ENCODE measurements at places on chromosomes 2 and 18.
A peak's percentile ranks its signal among the peaks of the same experiment; 100 is the strongest.

DNA sequence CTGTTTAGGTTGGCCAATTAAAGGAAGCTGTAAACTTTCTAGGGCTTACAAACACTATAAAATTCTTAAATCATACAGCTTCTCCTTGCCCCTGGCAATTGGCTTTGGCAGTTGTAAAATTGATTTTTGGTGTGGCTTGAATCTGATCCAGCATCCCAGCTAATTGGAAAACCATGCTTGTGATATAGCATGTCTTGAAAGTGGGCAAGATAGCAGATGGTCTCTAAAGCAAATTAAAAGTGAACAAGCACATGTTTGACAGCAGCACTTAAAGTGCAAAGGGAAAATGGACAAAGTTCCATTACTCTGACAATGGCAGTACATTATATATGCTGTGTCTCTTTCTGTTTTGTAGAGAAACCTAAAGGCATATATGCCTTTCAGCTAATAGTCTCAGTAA lies 302.9 kb upstream of the NXPH2 start:
- DNase-seq = no peak

DNA sequence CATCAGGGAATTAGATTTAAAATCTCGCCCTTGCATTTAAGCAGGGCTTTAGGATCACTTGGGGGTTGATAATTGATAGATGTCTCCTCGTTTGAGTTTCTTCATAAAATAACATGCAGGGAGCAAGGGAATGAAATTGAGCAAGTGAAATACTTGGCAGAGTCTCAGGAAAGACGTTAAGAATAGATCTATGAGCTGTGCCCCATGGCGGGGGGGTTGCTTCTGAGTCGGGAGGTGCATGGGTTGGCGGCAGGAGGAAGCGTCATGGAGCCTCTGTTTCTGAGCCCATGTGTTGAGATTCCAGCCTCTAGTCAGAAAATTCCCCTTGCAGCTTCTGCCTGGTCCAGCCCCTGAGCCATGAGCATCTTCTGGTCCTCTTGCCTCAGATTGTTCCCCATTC lies 82.0 kb downstream of the APOB start:
- no peak for DNase-seq

GRCh38 chr2:236972491-236973342 lies 113.0 kb upstream of the COPS8 start:
- DNase-seq = peak; percentile 35

GRCh38 chr2:46122318-46122976 lies 174.8 kb upstream of the EPAS1 start:
- no peak for DNase-seq

GRCh38 chr2:233168445-233168844 lies 83.0 kb upstream of the ATG16L1 start:
- DNase-seq = no peak

DNA sequence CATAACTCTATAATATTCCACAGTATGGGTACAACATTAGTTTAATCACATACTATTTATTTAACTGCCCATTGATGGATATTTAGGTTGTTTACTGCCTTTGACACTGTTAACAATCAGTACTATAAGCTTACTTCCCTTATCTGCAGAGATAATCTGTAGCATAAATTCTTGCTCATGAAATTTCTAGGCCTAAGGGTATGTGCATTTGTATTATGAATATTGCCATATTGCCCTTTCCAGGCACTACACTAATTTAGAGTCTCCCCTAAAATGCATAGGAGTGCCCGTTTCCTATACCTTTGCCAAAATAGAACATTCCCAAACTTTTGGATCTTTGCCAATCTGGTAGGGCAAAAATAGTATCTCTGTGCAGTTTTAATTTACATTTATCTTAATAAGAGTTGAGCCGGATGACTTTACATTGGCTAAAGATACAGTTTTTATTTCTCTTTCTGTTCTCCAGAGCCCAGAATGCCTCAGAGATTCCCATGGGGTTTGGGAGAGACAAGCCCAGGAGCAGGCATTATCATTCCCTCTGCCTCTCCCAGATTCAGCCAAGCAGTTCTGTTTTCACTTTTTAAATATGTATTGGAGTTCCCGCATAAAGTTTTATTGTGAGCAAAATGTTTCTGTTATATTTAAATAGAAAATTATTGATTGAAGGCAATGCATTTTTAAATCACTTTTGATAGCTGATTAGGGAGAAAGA lies 102.8 kb downstream of the CAPN13 start:
- DNase-seq = no peak

GRCh38 chr2:143463719-143464118 lies 334.5 kb downstream of the ARHGAP15 start:
- DNase-seq = no peak

- DNase-seq = no peak
These were observed 15.9 kb downstream of the C2orf74 start for GRCh38 chr2:61177727-61178549.

- DNase-seq = no peak
These were observed 72.4 kb downstream of the ZEB2 start for GRCh38 chr2:144447535-144447934.

DNA sequence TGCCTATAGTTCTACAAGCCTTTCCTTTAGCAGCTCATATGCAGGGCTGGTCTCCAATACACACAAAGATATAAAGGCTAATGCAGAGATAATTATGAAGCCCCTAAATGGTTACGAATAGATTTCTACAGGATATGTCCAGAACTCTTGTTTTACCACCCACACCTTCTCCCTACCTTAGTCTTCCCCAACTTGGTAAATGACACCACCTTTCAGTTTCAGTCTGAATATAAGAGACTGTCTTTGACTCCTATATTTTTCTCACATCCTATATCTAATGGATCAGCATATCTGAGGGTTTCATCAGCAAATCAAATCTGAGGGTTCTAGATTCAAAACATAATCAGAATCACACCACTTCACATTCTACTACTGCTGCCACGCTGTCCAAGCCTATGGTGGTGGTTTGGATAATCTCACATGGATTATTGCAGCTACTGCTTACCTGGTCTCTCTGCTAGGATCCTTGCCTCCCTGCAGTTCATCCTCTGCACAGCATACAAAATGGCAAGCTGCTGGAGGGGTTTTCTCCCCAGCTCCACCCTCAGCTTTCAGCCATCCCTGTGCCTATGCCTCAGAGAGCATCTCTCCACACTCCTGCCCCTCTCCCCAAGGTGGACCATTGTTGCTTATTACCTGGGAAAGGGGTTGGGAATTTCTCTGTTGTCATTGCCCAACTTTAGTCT lies 178.0 kb upstream of the SPOPL start:
- no peak for DNase-seq

DNA sequence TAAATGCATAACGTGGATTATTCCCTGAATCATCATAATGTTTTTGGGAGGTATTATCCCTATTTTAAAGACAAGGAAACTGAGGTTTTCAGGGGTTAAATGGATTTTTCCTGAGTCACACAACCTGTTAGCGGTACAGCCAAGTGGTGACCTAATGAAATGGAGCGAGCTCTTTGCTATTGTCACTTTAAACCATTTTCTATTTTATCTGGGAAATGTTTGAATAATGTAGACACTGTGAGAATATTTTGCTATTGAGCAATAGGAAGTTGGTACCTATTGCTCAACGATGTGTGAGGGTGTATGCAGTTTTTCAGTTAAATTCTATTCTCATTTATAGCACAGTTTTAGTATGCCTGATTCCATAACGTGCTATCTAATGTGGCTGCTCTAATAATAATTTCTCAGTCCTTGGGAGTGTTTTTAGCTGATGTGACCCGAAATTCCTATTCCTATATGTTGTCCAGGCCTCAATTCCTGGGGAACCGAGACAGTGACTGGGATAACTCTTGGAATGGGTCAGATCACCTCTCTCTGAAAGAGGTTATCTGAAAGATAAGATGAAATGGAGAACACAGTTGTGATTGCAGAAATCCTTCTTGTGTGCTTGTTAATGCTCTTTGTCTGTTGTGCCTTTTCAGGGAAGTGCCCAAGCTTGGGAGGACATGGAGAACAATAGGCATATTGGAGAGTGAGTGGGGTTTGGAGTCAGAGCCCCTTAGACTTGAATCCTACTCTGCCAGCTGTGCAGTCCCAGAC lies 38.4 kb downstream of the ABCB11 start:
- no peak for DNase-seq

DNA sequence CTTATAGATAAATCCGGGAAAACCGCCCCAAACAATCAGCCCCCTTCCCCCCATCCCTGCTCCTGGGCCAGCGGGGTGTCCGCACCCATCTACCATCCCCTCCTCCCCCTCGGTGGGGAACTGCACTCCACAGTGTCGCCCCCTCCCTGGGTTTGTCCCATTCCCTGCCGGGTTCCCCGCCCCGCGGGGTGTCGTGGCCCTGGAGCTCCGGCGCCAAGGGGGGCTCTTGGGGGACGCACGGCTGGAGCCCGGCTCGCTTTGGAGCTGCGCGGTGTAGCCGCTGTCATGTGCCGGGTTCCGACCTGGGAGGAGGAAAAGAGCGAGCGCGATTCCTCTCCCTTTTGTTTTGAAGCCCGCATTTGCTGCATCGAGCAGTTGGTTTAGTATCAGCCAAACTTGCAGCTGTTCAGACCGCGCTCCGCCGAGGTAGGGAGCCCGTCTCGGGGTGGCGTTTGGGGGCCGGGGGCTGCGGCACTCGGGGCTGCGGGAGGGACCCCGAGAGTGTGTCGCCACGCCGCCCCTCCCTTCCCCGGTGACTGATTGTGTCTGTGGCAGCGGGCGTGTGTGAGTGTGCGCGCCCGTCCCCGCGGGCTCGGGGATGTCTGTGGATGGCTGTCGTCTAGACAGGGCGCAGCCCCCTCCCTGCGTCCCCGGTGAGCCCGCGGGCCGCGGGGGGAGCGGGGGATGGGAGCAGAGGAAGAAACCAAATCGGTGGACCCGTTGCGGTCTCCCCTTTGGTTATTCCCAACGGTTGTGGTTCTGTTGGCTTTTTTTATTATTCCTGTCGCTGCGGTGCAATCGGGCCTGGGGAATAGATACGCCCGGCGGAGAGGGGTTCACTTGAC lies 797 bp downstream of the CTIF start:
- DNase-seq = no peak

DNA sequence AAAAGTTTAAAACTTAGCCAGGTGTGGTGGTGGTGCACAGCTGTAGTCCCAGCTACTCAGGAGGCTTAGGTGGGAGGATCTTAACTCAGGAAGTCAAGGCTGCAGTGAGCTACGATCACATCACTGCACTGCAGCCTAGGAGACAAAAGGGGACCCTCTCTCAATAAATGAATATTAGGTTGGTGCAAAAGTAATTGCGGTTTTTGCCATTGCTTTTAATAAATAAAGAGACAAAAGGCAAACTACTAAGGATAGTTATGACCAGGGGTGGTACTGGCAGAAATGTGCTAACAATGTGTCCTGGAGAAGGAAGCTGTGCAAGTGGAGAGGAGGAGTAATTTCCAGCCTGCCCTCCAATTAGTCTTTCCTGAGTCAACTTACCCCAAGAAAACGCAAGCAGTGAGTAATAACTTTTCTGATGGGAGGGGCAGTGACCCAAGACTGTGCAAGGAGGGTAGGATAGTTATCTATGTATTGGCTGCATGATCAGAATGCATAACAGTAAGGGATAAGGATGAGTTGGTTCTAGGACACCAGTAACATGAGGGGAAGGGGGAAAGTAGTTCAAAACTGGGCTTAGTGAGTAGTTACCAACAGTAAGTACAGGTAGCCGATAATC lies 1.5 kb downstream of the EXOC6B start:
- DNase-seq = no peak

DNA sequence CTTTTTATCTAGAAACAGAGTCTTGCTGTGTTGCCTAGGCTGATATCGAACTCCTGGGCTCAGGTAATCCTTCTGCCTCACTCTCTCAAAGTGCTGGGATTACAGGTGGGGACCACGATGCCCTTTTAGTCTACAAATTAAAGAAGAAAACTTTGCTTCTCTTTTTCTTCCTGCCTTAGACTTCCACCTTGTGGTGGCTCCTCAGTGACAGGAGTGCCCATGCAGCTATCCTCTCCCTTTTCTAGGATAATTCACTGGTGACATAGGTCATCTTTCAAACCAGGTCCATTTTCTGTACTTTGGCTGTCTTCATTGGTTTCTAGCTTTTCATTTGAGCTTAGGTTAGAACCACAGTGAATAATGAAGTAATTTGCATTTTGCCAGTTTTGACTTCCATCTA lies 13.6 kb downstream of the DCAF17 start:
- no peak for DNase-seq

- DNase-seq = no peak
These were observed 197.8 kb downstream of the CTIF start for GRCh38 chr18:48736321-48737260.

- DNase-seq = no peak
These were observed 152.5 kb downstream of the CYP26B1 start for GRCh38 chr2:71995067-71995665.

DNA sequence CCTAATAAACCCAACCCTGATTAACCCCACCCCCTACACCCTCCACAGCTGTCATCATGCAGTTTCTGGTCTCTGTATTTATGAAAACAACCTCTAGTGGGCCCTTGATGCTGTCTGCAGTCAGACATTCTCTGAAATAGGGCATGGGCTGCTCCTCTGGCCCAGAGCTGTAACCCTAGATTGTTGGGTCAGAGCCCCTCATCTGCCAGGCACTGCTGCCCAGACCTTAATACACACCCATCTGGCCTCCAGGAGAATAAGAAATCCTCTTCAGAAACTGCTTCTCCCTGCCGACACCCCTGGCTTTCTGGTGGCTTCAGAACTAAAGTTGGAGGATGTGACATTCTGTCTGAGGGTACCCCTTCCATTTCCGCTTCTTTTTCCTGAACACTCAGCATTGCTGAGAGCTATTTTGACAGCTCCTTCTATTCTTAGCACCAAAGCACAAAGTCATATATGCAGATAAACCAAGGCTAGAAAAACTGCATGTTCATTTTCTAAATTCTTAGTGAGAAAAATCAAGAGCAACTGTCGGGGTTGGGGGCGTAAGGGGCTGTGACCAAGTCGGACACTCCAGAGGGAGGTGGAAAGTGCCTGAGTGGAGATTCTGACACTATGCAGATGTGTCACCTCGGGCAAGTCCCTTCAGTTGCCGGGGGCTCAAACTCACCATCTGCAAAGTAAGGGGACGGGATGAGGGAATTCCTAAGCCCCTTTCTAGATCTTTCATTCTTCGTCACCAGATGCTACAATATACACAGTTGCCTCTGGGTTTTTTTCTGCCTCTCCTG lies 28.7 kb downstream of the SRSF7 start:
- DNase-seq = no peak

GRCh38 chr2:96171831-96172230 lies 26.6 kb upstream of the DUSP2 start:
- DNase-seq = no peak

GRCh38 chr2:96345438-96345837 lies 9.9 kb downstream of the NCAPH start:
- DNase-seq = no peak

- no peak for DNase-seq
These were observed 56.0 kb downstream of the PARD6G start for GRCh38 chr18:80191264-80191663.

Measured in NCI-H187 (cell line).